Heart left ventricle (tissue), 16 donors: ENCODE measurements at places on chromosomes 12 and 14. TPM values are rescaled to one million over a fixed set of nuclear protein-coding genes. Genes with fewer than 3 reads are reported as not detected.

INSM2 gene
- not detected for polyA plus RNA-seq

- no peak for DNase-seq
Observed at GRCh38 chr14:46663382-46663781, 11.8 kb upstream of the RPL10L start.

GRCh38 chr12:108784270-108784669, 53.0 kb upstream of the CORO1C start:
- DNase-seq, result no peak

DNA sequence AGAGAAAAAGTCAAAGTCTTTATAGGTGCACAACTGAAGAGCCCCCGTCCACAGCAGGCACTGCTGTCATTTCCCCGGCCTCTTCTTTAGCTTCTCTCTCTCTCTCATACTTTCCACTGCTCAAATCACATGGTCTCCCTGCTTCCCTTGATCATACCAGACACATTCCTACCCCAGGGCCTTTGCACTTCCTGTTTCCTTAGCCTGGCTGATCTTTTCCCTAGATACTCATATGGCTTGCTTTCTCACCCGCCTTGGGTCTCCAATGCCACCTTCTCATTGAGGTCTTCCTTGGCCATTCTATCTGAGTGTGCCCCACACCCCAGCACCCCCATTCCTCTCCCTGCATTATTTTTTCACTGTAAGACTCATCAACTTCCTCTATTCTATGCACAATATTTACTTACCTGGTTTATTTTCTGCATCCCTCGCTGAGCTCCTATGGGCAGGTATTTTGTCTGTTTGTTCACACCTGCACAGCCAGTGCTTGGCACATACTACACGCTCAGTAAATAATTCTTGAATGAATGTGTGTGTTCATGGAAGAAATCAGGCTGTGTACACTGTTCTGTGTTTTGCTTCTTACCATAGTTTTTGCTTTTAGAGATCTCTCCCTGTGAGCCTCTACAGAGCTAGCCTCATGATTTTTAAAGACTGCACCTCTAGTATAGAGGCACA, 31.9 kb downstream of the SERPINA1 start:
- DNase-seq, result no peak

- no peak for DNase-seq
Observed at GRCh38 chr12:6038160-6038559, 86.3 kb downstream of the VWF start.

GRCh38 chr14:101665478-101666078, 95.9 kb upstream of the PPP2R5C start:
- DNase-seq, result no peak

DNA sequence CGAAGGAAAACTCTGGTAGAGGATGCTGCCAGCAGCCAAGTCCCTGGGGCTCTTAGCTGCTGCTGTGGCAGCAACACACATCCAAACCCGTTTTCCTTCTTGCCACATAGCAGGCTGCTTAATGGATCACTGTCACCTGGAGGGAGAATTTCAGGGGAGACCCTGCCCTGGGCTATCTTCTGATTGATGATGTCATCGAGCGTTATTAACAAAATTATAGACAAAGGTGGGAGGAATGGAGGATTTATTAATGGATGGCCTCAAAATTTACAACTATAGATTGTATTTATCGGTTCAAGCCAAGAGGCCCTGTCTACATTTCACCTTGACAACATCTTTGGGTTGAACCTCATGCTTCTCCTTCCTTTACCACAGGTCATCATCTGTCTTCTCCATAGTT, 120.8 kb upstream of the PZP start:
- DNase-seq, result no peak

GDF3 gene
- 0.30 TPM for polyA plus RNA-seq
